ENCODE measurements at places on chromosomes 12 and 14. TPM values are rescaled to one million over a fixed set of nuclear protein-coding genes. Genes with fewer than 3 reads are reported as not detected.
A peak's percentile ranks its signal among the peaks of the same experiment; 100 is the strongest.

DNA sequence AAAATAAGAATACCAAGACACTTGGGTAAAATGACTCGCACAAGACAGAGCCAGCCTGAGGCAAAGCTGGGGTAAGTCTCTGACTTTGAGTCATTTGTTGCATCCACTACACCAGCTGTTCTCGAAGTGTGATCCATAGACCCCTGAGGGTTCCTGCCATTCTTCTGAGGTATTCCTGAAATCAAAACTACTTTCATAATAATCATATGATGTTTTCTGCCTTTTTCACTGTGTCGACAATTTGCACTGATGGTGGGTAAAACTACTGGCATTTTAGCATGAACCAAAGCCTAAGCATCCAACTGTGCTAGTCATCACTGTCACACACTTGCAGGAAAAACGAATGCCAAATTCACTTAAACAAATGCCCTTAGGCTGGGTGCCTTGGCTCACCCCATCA lies 135.5 kb upstream of the FUT8 start:
- no peak for DNase-seq

DNA sequence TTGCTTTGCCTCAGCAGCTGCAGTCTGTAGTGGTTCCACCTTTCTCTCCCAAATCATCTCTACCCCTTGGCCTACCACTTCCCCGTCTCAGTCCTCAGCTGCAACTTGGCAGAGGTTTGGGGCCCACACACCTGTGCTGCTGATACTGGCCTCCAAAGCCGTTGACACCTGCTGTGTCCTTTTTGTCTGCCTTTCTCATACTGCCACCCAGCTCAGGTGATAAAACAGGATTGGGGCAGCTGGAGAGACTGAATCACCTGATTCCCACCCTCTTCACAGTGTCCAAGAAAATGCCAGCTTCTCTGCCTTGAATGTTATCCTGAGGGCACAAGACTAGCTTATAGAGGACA lies 103.7 kb downstream of the ETV6 start:
- DNase-seq, result no peak

The TAS2R43 gene
- not detected for total RNA-seq

DNA sequence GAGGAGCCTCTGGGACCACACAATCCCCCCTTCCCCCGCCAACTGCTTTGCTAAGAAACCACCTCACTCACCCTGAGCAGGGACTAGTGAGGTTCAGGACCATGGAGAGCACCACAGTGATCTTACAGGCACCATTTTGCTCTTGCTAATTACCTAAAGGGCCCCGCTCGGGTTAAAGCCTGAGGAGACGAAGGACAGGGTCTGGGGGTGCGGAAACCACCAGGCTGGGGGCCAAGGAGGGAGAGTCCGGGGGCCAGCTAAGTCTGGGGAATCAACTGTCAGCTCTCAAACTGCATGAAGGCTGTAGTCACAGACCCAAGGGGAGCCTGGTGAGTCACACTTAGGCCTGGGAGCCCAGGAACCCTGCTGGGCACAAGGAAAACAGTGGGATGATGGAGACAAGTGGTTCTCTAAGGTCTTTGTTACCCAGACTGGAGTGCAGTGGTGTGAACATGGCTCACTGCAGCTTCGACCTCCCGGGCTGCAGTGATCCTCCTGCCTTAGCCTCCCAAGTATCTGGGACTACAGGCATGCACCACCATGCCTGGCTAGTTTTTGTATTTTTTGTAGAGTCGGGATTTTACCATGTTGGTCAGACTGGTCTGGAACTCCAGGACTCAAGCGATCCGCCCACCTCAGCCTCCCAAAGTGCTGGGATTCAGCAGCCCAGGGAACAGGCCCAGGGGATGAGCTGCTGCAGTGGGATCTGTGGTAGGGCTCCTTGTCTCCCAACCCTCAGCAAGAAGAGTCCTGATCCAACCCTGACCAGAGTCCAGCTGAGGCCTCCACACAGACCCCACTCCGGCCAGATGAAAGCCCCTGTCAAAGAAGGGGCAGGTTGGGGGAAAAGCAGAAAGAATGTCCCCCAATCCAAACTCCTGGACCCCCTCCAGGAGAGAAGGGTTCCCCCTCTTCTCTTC lies 98.8 kb downstream of the CALM1 start:
- DNase-seq, result no peak

The RIMBP2 gene
- not detected for total RNA-seq

- DNase-seq, result peak; percentile 92
These were observed 1.7 kb upstream of the TNS2 start for GRCh38 chr12:53048033-53048779.

- DNase-seq, result no peak
These were observed 73.9 kb upstream of the TBX5 start for GRCh38 chr12:114479831-114480230.

DNA sequence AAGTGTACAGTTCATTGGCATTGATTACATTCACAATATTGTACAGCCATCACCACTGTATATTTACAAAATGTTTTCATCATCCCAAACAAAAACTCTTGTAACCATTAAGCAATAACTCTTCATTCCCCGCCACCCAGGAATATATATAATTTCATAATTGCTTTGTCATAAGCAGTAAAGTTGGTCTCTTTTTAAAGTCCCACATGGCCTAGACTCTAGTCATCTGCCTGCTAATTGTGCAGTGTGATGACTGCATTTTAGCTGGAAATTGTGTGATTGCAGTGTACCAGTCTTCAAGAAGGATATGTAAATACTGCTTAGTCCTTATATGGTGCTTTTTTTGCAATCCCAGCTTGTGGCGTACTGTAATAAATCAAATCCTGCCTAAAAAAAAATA lies 75.1 kb upstream of the ATP2A2 start:
- no peak for DNase-seq

All from left lobe of liver (tissue), 2 donors.